Glutamatergic neuron (in vitro differentiated cells): ENCODE measurements at places on chromosomes 2 and 18.
A peak's percentile ranks its signal among the peaks of the same experiment; 100 is the strongest.

- no peak for DNase-seq
Observed at GRCh38 chr2:88067189-88067588, 436 bp upstream of the SMYD1 start.

- no peak for DNase-seq
Observed at GRCh38 chr2:229350883-229351282, 79.8 kb upstream of the PID1 start.

DNA sequence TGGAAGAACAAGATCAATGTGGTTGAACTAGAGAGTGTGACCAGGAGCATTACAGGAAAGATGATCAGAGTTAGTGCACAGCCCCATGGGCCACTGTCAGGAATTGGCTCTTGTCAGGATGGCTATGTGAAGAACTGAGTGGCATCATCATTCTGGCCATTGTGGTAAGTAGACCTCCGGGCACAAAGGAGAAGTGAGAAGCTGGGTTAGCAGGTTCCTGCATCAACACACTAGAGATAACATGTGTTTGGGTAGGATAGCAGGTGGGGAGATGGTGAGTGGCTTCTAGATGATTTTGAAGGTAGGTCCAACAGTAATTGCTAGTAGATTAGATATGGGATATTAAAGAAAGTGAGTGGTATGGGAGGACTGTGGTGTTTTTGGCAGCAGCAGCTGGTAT lies 408.2 kb downstream of the TSN start:
- no peak for DNase-seq

DNA sequence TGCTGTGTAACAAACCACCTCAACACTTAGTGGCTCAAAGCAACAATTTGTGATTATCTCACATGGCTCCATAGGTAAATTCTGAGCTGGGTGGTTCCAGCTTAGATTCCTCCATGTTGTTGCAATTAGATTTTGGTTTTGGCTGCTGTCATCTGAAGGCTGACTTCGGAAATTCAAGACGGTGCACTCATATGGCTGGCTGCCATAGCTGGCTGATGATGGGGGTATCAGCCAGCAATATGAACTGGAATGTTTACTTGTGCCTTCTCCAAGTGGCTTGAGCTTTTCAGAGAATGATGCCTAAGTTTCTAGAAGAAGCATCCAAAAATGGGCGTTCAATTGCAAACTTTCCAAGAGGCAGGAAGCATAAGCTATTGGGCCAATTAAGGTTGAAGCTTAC lies 213.1 kb downstream of the GCA start:
- no peak for DNase-seq

- peak; percentile 67 for DNase-seq
Observed at GRCh38 chr2:129923265-129924091, 56.0 kb upstream of the RAB6C start.

GRCh38 chr2:238903141-238903540 lies 55.3 kb downstream of the TWIST2 start:
- DNase-seq: no peak

DNA sequence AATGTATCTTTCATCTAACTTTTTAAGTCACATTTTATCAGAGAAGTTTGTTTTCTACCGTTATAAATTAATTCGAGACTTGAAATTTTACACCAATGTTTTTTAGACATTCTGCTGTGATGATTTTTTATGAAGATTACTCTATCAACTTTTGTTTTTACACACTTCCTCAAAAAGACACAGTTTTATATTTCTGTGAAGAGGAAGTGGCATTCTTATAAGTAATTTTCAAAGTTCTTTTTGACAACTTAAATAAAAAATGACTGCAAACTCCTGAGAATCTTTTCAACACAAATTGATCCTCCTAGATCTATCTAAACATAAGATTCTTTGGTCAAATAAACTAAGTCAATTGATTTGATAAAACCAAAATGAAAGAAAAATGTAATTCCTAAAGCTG lies 13.7 kb downstream of the ANKRD44 start:
- DNase-seq: no peak

GRCh38 chr18:63301434-63301833 lies 18.1 kb downstream of the BCL2 start:
- no peak for DNase-seq

DNA sequence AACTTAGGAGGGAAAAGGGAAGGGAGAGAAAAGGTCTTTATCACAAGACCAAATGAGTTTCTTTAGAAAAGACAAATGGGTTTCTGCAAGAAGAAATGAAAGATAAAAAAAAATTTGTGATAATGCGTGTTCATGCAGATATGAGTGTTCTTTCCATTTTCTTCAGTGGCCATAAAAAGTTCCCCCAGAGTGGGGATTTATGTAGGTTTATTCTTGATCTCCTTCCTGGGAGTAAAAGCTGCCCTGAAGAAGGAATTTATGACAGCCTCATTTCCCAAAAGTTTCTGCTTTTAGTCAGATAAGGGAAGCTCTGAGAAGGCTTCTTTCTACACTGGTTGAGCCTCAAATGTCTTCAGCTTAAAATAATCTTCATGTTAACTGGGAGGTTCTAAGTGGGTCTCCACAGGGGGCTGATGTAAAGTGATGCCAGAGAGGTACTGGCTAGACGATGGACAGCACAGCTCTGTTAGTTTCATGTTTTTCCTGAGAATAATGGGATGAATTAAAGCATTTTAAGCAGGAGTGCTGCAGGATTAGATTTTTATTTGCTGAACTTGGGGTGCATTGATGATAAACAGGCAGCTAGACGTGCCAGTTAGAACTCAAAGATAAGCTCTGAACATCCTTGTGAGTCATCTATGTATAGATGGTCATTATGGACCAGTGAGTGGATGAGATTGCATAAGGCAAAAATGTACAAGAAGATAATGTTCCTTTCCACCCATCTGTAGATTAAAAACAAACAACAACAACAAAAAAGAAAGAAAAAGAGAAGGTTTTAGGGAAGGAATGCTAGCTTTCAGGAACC lies 99.4 kb upstream of the MSH2 start:
- no peak for DNase-seq
